ENCODE measurements at places on chromosomes 12 and 14.

GRCh38 chr12:31496257-31496656, 94.7 kb downstream of the DENND5B start:
- DNase-seq = no peak

DNA sequence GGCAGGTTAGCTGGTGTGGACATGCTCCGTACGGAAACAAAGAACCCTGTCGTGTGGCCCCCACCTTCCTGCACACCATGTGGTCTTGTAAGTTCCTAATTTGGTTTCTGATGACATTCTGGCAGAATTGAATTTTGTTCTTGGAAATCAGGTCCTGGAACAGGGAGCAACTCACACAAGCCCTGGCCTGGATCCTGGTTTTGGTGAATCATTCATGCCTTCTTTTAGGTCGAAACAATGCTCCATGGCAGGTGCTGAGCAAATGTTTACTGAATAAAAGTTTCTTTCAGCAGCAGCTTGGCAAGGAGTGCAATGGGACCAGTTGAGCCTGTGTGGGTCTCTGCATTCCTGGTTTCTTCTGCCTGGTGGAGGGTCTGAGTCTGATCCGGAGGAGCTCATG, 978.4 kb downstream of the BCL11B start:
- no peak for DNase-seq

- no peak for DNase-seq
Measured at GRCh38 chr12:53062977-53063707, 13.3 kb downstream of the TNS2 start.

GRCh38 chr14:100589760-100590469, 2.7 kb upstream of the BEGAIN start:
- DNase-seq = no peak

GRCh38 chr12:116502141-116502725, 56.9 kb upstream of the MAP1LC3B2 start:
- no peak for DNase-seq

DNA sequence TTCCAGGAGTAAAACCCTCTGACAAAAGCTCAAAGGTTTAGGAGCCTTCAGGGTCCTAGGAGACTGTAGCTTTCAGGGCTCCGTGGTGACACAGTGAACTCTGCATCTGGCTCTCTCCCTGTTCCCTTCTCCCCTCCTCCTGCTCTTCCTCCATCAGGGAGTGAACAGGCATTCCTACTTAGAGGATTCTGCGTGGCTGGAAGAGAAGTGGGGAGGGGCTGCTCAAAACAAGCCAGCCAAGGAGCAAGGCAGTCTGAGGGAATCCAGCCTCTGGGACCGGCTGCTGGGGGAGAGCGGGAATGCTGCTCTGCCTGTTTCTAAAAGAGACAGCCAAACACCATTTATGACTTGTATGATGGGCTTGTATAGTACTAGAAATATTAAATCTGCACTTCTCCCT, 49.5 kb downstream of the RBMS2 start:
- no peak for DNase-seq

DNA sequence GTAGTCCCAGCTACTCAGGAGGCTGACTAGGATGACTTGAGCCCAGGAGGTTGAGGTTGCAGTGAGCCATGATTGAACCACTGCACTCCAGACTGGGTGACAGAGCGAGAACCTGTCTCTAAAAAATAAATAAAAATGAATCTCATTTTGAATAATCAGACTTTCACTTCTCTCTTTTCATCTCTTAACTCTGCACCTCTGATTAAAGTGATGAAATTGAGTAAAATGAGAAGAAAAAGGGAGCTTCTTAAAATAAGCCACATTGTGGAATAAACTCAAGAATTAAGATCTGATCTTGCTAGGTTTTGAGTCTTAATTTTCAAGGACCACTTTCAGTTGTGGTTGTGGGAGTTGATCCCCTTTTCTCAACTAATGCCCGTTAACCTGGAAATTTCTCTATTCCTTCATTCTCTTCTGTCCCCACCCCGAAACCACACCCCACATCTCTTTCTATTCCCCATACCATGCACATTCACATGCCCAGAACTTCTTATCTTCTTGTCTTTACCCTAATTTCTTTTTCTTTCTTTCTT, 70.9 kb upstream of the ETV6 start:
- no peak for DNase-seq

- DNase-seq = no peak
Measured at GRCh38 chr12:89187507-89187906, 164.8 kb downstream of the DUSP6 start.

DNA sequence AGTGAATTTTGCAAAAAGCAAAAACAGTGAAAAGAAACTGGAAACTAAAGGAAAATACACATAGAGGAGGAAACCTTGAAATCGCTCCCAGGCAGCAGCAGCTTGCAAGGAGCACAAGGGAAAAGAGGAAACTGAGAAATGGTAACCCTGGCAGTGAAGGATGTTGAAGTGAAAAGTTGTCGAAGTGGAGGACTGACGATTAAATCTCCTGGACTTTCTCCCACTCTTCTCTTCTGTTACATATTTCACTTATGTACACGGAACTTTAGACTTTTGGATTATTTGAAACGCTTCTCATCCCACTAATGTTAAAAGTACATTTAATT, 388.8 kb upstream of the USP15 start:
- DNase-seq = no peak

GRCh38 chr14:99035712-99036610, 236.0 kb downstream of the BCL11B start:
- no peak for DNase-seq

DNA sequence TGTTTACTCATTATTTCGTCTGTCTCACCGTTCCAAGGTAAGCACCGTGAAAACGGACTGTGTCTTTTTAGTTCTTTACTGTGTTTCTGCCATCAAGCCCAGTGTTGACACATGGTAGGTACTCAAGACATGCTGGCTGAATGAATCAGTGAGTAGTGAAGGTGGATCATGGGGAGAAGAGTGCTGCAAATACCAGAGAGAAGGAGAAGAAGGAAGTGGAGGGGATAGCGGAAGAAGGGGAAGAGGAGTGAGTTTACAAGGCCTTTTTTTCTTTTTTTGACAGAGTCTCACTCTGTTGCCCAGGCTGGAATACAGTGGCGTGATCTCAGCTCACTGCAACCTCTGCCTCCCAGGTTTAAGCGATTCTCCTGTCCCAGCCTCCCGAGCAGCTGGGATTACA, 54.6 kb downstream of the ETV6 start:
- no peak for DNase-seq

GRCh38 chr14:78131201-78131600, 39.0 kb upstream of the NRXN3 start:
- DNase-seq = no peak

DNA sequence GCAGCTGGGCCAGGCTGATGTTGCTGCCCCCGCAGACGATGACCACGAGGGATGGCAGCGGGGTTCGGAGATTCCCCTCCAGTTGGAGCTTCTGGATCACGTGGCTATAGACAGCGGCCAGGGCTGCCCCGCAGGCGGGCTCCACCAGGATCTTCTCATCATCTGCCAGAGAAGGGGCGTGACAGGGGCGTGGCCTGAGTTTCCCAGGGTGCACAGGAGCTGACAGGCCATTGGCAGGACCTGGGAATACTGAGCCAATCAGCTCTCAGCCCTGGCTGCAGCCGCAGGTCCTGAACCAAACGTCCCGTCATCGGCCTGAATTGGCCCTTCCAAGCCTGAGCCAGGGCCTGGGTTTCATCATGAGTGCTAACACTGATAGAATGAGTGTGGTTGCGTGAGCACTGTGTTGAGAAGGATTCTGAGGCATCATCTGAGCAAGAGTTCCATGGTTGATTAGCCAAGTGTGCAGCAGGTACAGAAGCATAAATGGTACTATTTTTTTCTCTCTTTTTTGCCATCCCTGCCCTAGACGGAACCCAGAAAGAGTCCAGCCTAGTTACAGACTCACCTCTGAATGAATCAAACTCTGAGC, 10.6 kb downstream of the SDS start:
- DNase-seq = no peak

DNA sequence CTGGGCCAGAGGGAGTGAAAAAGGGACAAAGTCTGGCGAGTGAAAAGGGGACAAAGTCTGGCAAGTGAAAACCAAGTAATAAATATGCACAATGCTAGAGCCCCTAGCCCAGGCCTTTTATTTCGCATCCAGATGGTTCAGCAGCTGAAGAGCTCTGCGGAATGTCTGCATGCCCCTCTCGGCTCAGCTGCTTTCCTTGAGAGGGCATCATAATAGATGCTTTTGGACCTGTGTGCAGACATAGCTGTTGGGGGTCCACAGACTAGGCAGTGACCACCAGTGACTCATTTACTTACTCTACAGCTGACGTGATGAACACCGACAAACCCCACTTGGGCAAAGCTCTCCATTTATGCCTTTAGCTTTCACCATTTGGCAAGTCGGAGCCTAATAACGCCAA, 4.3 kb downstream of the NIN start:
- DNase-seq = no peak

DNA sequence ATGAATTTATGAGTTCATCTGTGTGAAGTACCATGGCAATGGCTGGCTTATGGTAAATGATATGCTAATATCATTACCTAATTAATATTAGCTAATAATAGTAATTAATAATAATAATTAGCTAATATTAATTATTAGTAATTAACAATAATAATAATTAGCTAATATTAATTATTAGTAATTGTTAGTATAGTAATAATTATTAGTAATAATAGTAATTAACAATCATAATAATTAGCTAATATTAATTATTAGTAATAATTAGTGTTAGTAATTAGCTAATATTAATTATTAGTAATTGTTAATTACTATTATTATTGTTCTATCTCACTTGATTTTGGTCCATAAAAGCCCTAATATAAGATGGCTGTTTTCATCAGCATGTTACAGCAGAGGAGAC, 19.8 kb downstream of the RERG start:
- DNase-seq = no peak
